ENCODE measurements at places on chromosomes 7 and 10. TPM values are rescaled to one million over a fixed set of nuclear protein-coding genes. Genes with fewer than 3 reads are reported as not detected.

DNA sequence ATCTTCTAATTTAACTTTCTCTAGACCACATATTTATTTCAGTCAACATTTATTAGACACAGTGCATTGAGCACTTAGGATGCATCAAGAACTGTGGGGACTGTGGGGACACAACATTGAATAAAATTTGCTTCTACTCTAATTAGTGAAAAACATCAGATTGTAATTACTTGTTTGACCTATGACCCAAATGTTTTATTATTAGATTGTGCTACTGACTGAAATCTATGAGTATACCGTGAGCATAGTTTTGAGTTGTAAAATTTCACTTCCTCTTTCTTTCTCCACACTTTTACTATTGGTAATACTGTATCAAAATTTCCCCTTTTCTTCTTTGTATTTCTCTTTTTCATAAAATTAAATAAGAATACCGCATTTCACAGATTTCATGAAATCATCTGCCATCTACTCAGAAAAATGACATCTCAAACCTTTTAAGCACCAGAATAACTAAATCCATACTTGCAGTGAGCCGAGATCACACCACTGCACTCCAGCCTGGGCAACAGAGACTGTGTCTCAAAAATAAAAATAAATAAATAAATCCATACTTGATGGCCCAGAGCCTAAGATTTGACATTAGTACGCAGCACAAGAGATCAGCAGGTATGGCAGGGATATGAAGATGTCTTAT lies 25.4 kb upstream of the INPP5F start:
- DNase-seq, result no peak

DNA sequence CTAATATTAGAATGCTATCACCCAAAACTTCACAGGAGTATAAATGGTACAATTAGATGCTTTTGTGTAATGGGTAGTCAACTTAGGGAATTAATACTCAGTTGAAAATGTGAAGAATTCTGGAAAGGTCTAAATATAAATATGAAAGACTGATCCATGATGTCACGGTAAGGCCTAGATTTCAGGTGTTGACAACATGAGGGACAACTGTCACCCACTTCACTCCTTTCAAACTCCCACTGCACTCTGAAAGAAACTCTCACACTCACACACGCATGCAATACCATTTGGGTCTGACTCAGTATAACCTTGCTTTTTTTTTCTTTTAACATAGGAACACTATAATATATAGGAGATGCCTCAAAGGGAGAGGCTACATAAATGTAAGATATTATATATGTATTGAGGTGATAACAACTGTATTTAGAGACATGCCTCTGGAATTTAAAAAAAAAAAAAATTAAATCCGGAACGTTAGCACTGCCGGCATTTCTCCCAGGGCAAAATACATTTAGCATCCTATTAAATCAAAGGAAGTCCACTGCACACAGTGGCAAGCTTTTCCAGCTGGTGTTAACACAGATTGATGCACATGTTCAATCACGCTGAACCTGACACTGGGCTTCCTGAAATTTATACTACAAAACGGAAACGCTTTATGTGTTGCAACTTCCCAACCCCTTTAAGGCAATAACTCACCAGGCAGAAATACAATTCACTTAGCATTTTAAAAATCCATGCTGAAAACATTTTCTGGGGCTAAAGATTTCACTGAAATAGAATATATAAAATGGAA lies 74.9 kb downstream of the RSU1 start:
- DNase-seq, result no peak

GRCh38 chr7:151568956-151569940 lies 49.6 kb upstream of the RHEB start:
- DNase-seq, result no peak

- peak; percentile 63 for DNase-seq
Measured at GRCh38 chr10:112565434-112566053, 118.5 kb downstream of the VTI1A start.

DNA sequence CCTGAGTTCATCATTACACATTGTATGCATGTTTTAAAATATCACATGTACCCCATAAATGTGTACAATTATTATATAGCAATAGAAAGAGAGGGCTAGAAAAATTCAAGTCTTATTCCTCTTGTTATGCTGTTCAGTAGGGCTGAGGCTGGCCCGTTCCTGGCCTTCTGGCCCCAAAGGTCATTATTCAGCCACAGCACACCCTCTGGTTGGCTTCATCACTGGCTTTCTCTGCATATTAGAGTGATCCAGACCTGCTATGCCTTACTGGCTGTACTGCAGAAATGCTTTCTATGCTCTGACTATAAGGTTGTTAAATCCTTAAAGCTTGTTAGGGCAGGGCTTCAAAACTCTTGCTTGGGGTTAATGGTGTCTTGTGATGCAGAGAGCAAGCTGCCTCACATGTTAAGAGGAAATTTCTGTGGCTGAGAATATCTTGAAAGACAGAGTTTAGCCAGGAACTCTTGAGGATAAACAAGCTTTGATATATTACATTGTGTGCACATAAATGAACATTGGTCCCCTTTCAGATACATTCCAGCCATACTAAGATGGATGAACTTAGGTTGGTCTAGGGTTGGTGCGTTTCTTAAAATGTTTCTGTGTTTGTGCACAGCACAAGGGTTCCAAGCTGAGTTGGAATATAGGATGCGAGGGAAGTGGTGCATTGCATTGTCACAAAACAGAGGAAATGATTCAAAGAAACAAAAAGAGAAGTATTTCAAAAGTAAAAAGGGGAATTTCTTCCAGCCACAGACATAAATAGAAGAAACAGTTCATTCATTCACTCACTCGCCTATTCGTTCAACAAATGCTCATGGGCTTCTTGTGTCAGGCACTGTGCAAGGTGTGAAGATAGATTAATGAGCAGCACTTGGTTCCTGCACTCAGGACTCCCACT lies 61.6 kb upstream of the WDR11 start:
- no peak for DNase-seq

GRCh38 chr7:112481833-112482670 lies 1.3 kb downstream of the LSMEM1 start:
- DNase-seq, result no peak

- DNase-seq, result peak; percentile 90
Measured at GRCh38 chr7:88104732-88105131, 115.1 kb downstream of the SRI start.

DNA sequence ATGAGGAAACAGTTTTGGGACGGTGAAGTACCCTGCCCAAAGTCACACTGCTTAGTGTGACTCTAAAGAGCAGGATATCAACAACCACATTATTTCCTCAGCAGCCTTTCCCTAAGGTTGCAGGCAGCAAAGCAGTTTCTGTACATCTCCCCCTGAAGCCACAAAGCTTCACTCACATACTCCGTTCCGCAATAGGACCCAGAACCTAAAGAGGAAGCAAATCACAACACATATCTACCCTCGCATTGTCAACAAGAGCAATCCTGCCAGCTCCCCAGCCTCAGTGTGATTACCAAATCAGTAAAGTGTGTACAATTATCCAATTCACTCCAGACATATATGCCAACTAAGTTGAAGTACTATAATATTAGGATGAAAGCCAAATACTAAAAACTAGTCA lies 30.8 kb downstream of the VAX1 start:
- no peak for DNase-seq

- no peak for DNase-seq
Measured at GRCh38 chr10:83685458-83685857, 453.9 kb upstream of the GHITM start.

- DNase-seq, result peak; percentile 72
Measured at GRCh38 chr10:43671659-43672531, 23.2 kb upstream of the ZNF32 start.

DNA sequence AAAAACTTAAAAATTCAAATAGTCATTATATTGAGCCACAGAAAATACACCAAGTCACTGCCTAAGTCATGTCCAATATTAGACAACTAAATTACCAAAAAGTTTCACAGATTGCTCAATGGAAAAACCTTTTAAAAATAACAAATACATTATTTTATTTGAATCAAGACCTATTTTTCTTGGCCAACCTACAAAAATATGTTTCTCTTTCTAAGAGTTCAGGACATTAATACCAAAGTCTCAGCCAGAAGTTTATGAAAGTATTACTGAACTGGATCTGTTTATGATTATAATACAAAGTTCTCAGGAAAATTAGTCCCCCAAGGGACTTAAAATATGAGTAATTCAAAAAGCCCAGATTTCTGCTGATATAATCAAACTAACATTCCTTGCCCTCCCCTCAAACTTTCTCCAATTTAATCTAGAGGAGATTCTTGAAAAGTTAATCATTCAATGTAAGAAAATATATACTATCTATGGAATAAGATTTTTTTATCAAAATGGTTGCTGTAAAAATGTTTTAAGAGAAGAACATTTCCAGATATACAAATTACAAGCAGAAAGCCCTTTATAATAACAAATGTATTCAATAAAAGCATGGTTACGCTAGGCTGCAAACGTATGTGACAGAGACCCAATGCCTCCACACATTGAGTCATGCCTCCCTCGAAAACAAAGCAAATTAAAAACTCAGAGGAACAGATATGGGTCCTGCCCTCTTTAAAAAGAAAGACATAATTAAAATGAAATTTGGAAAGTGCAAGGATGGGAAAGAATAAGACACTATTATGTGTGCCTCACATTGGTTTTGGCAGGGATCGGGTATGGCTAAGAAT lies 381.6 kb downstream of the PARD3 start:
- peak; percentile 83 for DNase-seq

GRCh38 chr7:3753868-3754267 lies 452.8 kb downstream of the SDK1 start:
- peak; percentile 41 for DNase-seq

- no peak for DNase-seq
Measured at GRCh38 chr7:9226500-9226899, 793.1 kb downstream of the NXPH1 start.

- no peak for DNase-seq
Measured at GRCh38 chr10:5538446-5538845, 13.7 kb downstream of the CALML3 start.

GRCh38 chr10:71029411-71029892 lies 141.1 kb upstream of the PCBD1 start:
- no peak for DNase-seq

DNA sequence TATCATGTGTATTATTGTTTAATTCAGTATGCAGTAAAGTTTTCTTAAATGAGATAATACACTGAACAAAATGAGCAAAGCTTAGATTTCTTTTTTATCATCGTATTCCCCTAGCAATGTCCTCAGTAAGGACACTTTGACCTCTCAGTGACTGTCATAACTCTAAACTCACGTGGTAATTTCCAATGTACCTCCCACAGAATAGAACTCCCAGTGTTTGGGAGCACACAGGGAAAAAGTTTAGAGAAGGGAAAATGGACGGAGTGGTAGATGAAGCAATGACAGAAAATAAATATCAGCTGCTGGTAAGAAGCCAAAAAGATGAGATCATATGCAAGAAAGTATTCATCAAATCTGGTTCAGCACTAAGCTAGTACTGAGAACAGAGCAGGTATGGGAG lies 758.6 kb upstream of the KCND2 start:
- no peak for DNase-seq

- DNase-seq, result no peak
Measured at GRCh38 chr10:12504176-12504575, 154.8 kb downstream of the CAMK1D start.

GRCh38 chr10:124978376-124978725 lies 36.4 kb downstream of the ZRANB1 start:
- DNase-seq, result no peak

DNA sequence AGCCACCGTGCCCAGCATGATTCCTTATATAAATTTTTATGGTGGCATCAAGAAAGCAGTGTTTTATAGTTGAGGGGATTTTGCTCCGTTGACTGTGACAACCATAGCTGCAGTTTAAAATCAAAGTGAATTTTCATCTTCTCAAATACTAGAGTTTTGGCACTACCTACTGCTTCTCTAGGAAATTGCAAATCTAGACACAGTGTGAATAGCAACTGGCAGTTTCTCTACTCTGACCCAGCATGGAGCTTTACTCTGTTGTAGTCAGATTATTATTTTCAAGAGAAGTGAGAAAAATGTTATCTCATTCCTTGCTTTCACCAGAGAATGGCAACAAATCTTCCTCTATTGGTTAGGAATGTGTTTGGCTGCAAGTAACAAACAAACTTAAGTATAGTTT lies 22.9 kb downstream of the MCM10 start:
- DNase-seq, result no peak

- DNase-seq, result no peak
Measured at GRCh38 chr7:114303301-114303700, 111.3 kb upstream of the FOXP2 start.

- DNase-seq, result no peak
Measured at GRCh38 chr7:103577059-103577458, 131.1 kb upstream of the SLC26A5 start.

DNA sequence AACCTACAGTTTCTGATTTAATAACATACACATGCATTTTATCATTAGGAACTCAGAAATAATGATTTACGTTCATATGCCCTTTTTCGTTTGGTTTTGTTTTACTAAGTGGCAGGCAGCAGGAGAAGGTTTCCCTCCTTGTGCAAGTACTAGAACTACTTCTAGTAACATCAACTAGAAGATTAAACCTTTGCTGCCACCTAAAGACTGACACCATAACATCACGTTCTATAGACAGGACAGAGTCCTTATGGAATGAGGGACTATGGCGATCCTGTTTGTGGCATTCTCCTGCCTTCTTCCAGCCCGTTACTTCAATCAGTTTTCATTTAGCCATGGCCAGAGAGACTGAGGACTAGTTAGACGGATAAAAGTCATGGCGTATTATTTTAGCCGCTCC lies 53.2 kb downstream of the GAD2 start:
- no peak for DNase-seq

GRCh38 chr7:139651914-139652313 lies 125.9 kb downstream of the HIPK2 start:
- DNase-seq, result no peak

DNA sequence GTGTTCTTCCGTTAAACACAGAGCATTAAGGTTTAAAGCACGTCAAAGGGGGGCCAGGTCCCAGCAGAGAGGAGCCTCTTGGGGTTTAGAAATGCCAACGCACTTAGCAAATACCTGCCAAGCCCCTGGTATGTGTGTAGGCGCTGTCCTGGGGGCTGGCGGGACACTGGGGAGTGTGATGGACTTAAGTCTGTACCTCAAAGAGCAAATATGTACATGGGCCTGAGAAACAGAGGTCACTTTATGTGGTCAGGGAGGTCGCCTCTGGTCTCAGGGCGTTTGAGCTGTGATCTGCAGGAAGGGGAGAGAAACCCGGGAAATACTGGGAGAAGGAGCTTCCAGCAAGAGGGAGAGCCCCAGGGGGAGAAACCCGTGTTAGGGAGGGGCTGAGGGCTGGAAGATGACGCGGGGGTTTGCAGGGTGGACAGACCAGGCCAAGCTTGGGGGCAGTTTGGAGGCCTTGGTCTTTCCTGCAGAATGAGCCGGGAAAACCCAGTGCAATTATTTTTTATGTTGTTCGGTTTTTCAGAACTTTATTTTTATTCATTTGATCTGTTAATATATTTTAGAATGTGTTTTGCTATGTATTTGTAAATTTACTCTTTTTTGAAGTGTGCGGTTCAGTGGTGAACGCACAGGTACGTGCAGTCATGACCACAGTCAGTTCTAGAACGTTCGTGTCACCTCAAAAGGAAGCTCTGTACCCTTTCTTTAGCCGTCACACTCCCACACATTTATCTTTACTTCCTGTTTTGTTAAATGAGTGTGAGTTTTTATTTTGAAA lies 441.4 kb upstream of the FOXK1 start:
- DNase-seq, result no peak

Gene ADAMTS14
- 5.2 TPM for total RNA-seq

Gene GRID2IP
- total RNA-seq, result 0.30 TPM

Gene NXPH1
- total RNA-seq, result 0.10 TPM

Gene MET
- 7.1 TPM for total RNA-seq

Gene CYP2C9
- 2.4 TPM for total RNA-seq

Gene ATG9B
- total RNA-seq, result 15.4 TPM

Gene TMEM213
- not detected for total RNA-seq

Gene PALD1
- total RNA-seq, result 8.6 TPM

Gene SMO
- total RNA-seq, result 28.8 TPM
